ENCODE measurements at places on chromosomes 4 and X.

- no peak for DNase-seq
Observed at GRCh38 chr4:87698394-87698793, 48.3 kb downstream of the DMP1 start.

DNA sequence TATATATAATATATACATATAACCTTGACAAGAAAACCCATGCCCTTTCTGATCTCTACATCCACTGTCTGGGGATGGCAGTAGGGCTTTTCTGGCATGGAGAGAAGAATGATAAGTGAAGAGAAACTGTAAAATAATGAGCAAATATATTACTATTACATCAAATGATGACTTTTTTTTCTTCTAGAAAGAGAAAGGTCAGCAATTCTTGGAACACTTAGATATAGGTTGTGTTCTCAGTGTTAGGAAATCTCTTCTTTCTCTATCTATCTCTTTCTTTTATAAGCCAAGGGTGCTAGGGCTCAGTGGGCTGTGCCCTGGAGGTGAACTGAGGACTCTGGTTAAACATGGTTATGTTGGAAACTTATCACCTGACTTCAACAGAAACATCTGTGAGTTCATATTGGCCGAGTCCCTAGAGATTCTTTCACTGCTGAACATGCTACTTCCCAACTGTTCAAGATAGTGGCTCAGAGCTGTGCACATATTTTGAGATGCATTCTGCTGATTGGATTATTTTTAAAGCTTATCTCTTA lies 265.1 kb downstream of the GBA3 start:
- DNase-seq = no peak

DNA sequence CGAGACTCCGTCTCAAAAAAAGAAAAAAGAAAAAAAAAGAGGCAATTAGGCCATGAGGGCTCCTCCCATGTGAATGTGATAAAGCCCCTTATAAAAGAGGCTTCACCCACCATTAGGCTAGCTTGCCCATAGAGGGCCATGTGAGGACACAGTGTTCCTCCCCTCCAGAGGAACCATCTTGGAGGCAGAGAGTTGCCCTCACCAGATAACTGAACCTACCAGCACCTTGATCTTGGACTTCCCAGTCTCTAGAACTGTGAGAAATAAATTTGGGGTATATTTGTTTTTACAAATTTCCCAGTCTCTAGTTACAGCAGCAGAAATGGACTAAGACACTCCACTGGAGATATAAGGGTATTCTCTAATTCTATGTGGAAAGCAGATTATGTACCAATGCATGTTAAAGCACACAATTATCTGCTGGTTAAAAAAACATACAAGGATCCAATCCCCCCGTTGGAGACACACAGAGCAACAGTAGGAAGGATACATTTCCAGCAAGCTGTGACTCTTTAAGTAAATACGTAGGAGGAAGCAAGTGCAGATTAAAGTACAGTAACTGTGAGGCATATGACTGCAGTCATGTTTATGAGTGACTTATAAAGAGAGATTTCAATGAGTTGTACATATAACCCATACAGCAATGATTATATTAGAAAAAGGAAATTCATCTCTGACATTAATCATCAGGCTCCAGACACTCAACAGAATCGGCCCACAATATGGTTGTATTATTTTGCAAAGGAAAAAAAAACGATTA lies 21.4 kb downstream of the SH3RF1 start:
- no peak for DNase-seq

DNA sequence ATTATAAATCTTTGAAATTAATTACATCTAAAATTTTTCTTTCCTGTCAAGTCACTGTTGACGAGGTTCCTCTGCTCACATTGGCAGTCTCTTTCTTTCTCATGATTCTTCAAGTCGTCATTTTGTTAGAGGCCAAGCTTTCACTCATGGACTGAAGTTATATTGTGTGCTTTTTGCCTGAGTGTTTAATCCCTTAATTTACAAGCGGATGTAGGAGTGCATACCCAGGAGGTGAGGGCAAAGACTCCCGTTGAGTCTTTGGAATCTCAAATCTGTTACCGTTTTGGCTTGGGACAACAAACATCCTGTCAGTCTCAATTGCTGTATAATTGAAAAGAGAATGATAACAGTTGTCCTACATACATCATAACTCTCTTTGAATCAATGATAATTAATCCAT lies 345.0 kb downstream of the TRIML1 start:
- DNase-seq = no peak

- no peak for DNase-seq
Observed at GRCh38 chr4:53935780-53936179, 128.6 kb downstream of the CHIC2 start.

GRCh38 chr4:122996350-122996749 lies 74.0 kb upstream of the NUDT6 start:
- no peak for DNase-seq

DNA sequence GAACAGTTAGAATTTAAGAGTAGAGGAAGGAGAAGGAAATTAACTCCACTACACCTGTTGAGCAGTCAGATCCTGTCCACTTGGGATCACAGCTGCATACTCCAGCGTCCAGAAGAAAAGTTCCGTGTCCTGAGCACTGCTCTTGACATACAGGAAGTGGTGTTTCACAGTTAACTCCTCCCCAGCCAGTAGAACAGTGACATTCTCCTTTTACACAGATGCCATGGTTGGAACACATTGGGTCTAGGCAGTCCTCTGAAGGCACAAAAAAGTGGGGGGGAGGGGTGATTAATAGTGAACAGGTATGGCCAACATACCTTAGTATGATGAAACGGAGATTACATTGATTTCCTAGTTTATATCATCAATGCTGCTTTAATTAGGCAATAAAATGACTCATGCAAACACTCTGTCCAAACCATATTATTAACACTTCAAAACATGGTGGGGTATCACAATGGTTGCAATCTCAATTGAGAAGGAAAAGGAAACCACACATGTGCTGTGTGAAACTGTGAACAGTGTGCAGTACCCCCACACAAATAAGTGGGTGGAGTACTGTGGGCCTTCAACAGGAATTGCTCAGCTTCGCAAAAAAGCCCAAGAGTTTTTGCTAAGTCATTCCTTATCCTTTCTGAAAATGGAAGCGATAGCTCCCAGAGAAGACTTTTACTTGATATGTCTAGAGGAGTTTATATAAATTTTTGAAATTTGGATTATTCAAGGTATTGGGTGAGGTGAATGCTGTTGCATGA lies 295.6 kb downstream of the SH2D1A start:
- DNase-seq = no peak

GRCh38 chr4:162341533-162341932 lies 177.7 kb upstream of the FSTL5 start:
- no peak for DNase-seq

DNA sequence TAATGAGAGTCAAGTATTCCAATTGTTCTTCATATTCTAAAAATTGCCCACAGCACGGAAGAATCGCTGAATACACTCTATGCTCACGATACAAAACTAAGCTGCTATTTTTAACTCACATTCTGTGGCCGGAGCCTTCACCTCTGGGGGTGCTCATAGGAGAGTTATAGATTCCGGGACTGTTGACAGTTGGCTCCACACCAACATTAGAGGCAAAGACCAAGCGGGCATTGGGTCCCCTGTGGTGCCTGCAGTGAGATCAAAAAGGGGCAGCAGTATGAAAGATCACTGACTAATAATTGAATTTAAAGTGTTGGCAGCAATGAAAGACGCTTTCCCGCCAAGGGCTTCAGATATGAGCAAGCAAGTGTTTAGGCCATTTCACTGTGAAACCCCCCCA lies 146.0 kb downstream of the TMEM144 start:
- no peak for DNase-seq

GRCh38 chrX:56793112-56793430 lies 64.0 kb downstream of the NBDY start:
- no peak for DNase-seq

DNA sequence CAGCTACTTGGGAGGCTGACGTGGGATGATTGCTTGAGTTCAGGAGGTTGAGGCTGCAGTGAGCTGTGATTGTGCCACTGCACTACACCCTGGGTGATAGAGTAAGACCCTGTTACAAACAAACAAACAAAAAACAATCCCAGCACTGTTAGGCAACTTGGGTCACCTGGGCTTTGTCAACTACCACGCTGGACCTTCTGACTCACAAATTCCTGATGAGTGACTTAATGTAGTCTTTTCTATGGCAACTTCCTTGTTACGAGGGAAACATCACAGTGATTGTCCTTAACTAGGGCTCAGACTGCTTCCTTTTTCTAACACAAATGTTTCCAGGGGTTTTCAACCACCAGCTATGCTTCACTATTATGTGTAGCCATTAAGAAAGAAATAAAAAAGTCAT lies 128.8 kb upstream of the GPC4 start:
- no peak for DNase-seq

DNA sequence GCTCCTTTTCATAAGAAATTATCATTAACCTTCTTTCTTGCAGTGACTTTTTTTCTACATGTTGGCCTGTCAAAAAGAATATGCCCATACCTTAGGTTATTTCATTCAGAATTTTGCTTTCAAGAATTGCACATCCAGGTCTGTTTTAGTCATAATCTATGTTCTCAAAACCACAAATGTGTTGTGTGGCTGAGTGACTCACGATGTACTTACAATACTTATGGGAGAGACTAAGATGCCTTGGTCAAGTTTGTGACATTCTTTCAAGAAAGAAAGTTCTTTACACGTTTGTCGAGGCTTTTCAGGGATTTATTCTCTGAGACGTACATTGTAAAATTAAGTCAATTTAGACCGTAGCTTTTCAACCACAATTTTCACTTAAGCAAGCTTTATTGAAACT lies 396.7 kb downstream of the FSTL5 start:
- DNase-seq = no peak

DNA sequence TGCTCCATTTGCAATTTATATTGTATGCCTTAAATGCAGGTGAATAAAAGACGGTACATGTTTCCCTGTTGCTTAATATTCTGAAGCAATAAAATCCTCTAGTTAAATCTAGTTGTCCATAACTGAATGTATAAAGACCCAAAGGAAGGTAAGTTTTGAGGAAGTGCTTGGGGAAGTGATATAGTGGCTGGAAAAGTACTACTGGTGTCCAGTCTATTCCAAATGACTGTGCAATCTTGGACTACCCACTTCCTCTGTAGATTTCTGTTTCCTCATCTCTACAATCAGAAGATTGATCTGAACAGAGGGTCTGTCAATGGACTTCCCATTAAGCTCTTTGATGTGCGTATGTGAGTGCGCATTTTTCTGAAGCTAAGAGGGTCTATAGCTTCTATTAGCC lies 17.0 kb downstream of the SNCA start:
- no peak for DNase-seq

GRCh38 chr4:110550260-110550659 lies 72.6 kb downstream of the PITX2 start:
- DNase-seq = no peak

GRCh38 chrX:7220121-7220520 lies 72.2 kb upstream of the PUDP start:
- no peak for DNase-seq

- no peak for DNase-seq
Observed at GRCh38 chr4:122603156-122603574, 17.7 kb downstream of the IL21 start.

GRCh38 chr4:105306158-105306781 lies 159.6 kb downstream of the TET2 start:
- DNase-seq = no peak

DNA sequence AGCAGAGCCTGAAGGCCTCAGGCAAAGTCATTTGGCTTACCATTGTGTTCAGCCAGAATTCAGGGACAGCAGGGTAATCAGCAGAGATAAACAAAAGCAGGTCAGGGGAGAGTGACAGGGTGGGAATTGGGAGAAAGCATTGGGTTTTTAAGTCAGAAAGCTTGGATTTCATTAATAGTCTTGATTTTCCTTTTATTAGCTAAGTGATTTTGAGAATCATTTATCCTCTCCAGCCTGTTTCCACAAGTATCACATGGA lies 410.1 kb downstream of the HNRNPD start:
- DNase-seq = no peak

- DNase-seq = no peak
Observed at GRCh38 chr4:3010577-3010976, 47.2 kb downstream of the GRK4 start.

GRCh38 chrX:30690330-30690729 lies 37.1 kb downstream of the GK start:
- no peak for DNase-seq

- no peak for DNase-seq
Observed at GRCh38 chr4:152187693-152188092, 348.2 kb downstream of the FBXW7 start.

GRCh38 chr4:67499799-67500198 lies 45.5 kb downstream of the CENPC start:
- DNase-seq = no peak

GRCh38 chr4:104113850-104114249 lies 380.8 kb downstream of the CXXC4 start:
- no peak for DNase-seq

- DNase-seq = no peak
Observed at GRCh38 chr4:147899512-147899911, 167.6 kb downstream of the ARHGAP10 start.

- DNase-seq = no peak
Observed at GRCh38 chrX:3393178-3393577, 46.7 kb upstream of the MXRA5 start.

DNA sequence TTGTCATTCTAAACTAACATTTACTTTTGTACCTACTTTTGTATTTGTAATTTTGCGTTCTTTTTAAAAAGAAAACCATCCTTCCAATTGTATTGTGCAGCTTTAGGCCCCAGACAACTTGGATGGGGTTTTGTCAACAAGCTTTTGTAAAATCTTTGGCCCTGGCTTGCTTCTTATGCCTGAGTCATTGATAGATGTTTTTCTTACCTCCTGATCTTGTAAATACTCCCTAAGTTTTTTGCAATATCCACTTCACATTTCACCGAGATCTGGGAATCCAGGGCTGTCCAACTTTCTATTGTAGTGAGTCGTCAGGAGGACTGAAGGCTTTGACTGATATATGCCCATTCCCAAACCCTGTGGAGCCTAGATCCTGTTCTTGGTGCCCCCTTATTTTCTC lies 126.9 kb upstream of the GUCY1A1 start:
- DNase-seq = no peak

GRCh38 chr4:90189946-90190345 lies 62.8 kb downstream of the CCSER1 start:
- no peak for DNase-seq

DNA sequence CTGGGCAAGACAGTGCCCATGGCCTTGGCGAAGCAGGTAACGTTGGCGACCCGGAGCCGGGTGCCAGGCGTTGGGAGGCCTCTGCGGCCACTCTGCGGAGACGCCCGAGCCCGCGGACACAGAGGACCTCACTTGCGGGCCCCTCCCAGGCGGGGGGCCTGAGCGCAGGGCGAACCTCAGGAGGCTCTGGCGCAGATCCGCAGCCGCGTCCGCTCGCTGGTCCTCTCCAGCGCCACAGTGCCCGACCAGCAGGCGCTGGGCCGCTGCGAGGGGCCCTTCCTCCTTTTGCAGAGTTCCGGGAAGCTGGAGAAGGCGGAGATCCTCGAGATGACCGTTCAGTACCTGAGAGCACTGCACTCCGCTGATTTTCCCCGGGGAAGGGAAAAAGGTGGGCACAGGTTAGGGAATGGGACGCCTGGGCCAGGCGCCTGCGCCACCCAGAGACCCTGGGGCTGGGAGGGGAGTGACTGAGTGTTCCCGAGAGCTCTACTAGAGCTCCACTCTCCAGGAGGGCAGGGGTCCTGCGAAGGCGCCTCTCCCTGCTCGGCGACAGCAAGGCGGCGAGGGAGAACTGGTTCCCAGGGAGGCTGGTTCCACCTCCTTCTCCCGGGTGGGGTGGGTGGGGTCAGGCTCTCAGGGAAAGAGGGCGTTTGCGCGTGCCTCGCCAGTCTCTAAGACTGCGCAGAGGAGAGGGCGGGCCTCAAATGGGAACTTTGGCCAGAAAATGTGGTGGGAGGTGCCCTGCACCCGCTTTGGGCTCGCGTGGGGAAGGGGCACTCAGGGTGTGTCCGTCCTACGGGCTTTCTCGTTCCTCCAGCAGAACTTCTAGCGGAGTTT lies 1.4 kb downstream of the HELT start:
- DNase-seq = no peak

All from NCI-H2107 (cell line).